ENCODE measurements at places on chromosomes 2 and 18. TPM values are rescaled to one million over a fixed set of nuclear protein-coding genes. Genes with fewer than 3 reads are reported as not detected.

GRCh38 chr2:215817046-215817445 lies 196.3 kb downstream of the MREG start:
- DNase-seq = no peak

- DNase-seq = no peak
Observed at GRCh38 chr2:144683107-144683753, 163.3 kb upstream of the ZEB2 start.

GRCh38 chr2:134451347-134451630 lies 197.4 kb downstream of the MGAT5 start:
- no peak for DNase-seq

DNA sequence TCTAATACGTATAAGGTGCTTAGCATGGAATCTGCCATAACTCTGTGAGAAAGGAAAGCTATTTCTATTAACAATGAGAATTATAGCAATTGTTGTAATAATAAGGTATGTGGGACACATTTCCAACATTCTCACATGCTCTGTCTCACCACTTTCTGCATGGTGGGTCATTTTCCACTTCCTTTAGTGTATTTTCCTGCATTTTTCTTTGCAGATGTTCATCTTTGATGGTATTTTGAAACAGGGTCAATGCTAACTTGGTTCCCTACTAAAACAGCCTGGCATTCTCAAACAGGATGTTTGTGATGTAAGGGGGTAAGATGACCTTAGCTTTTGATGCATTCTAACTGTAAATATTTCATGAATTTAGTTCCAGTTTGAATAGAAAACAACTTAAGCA lies 54.7 kb downstream of the MYO1B start:
- no peak for DNase-seq

GRCh38 chr2:216349366-216349765 lies 22.9 kb downstream of the MARCHF4 start:
- DNase-seq = no peak

GRCh38 chr18:73458186-73458964 lies 590.6 kb upstream of the NETO1 start:
- DNase-seq = no peak

DNA sequence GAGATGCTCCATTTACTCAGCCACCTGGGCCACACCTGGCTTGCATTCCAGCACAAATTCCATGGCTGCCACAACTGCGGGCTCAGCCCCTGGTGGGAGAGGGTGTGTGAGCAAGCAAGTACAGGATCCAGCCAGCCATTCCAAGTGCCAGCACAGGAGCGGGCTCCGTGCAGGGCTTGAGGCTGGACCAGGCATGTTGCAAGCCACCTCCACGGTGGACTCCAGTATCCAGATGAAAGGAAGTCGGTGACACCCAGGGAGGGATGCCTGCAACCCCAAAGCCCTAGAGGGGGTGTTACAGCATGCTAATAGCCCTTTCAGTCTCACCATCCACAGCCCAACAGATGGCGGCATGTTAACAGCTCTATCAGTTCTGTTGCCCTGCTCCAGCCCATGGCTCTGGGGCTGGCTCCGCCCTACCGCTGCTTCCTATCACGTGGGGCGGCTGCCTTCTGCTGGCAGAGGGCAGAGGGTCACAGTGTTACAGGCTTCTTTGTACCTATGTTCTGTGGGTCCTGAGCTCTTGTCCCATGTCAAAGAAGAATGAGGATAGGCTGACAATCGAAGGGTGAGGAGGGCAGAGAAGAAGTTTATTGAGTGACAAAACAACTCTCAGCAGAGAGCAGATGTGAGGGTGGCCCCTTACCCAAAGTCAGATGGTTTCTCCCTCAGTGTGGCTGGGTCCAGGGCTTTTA lies 11.7 kb upstream of the GORASP2 start:
- DNase-seq = no peak

DNA sequence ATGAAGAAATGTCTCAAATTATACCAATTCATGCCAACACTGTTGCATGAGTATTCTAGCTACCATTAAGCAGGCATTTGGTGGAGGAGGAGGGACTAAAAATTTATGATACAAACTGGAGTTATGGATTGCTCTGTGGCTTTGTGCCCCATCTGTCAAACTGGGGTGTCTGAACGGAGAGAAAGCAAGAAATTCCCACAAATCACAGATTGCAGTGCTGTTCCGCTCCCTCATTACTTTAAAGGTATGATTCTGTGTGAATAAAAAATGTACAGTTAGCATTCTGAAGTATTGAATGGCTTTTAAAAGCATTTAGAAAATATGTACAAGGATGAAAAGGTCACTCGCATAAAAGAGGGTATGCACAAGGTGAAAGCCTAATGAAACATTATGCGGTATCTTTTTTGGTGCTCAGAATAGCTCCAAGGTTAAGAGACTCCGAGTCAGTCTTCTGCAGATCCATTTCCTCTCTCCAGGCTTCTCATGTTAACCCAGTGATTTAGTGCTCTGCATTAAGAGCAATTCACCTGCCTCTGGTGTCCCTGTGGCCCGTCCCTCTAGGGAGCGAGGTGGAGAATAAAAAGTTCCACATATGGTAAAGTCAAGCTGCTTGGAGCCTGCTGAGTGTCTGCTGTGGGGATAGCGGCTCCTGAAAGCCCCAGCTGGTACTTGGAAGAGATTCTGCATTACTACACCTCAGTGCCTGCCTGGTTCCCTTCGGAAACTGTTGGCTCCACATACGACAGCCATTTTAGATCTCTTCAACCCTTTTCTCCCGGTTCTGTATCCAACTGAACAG lies 184.2 kb downstream of the ZNF521 start:
- DNase-seq = no peak

DNA sequence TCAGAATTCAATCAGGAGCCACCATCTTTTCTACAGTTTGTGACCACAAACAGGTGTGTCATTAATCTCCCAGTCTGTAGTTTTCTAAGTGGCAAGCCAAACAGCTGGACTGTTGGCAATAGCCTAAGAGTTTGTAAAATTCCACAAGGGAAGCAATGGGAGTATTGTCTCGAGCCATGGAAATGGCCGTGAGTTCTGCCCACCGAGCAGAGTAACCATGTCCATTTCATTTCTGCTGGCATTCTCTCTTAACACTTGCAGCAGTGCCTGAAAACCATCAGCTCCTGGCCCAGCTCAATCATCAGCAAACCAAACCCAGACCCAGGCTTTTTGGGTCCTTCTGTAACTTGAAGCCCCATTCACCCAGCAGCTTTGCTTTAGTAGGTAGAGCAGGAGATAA lies 387.8 kb upstream of the CDH7 start:
- DNase-seq = no peak

- no peak for DNase-seq
Observed at GRCh38 chr2:3611589-3611988, 16.7 kb downstream of the COLEC11 start.

DNA sequence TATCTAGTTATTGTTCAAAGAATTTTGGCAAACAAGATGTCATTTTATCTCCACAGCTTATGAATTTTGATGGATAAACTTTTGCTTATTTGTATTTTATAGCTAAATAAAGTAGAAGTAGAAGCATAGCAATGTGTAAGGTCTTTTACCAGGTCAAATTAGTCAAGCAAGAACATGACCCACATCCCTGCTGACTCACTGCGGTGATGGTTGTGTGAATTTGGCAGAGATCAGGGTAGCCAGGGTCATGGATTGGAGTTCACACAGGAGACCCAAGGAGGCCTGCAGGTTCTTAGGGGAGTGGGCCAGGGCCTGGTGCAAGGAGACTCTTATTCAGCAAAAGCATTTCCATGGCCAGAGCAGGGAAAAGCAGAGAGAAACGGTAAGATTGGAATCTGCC lies 18.7 kb downstream of the SP140 start:
- DNase-seq = no peak

DNA sequence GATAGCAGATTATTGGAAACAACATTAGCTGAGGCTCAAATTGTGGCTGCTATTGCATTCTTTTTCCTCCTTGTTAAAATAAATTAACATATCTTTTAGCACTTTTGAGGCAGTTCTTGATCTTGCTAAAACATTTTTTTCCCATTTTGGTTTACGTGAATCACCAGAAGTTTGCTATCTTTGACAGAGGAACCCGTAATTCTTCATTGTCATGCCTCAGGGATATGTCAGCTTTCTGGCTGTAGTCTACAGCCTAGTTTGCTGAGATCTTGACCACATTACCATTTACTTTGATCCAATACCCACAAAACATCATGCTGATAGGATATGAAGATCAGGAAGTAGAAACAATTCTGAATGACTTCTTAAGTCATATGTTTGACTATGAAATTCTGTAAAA lies 25.1 kb upstream of the FANCL start:
- no peak for DNase-seq

DNA sequence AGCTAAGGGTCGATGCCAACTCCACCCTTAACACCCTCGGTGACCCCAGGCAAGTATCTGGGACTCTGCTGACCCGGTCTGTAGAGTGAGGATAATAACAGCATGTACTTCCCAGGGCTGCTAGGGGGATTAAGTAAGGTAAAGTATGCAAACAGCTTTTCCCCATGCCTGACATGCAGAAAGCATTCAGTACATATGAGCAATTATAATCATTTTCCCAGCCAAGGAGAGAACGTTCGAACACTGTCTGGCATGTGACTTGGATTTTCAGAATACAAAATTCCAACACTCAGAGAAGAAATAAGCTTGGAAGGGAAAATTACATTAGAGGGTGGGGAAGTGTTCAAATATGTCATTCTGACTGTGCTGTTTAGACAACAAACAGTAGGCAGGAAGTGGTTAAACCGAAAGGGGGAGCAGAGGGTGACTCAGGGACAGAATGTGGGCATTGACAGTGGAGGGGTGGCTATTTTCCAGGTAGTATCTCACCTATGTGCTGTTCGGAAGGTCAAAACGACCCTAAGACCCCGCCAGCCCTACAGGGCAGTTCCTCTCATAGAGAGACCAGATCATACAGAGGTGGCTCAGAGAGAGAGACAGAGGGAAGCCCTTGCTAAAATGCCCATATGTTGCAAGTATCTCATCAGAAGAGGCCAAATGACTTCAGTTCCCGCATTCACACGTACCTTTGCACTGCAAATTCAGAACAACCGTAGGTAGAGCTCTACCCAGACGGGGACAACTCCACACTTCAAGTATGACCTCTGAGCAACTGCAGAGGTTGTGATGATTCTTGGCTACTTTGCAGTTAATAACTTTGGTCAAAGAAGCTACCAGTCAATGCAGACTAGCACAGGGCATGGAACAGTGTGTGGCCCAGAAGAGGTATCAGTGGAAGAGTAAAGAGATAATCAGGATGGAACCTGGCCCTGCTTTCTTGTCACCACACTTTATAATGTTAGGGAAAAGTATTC lies 14.8 kb downstream of the ASPRV1 start:
- DNase-seq = peak; percentile 83

DNA sequence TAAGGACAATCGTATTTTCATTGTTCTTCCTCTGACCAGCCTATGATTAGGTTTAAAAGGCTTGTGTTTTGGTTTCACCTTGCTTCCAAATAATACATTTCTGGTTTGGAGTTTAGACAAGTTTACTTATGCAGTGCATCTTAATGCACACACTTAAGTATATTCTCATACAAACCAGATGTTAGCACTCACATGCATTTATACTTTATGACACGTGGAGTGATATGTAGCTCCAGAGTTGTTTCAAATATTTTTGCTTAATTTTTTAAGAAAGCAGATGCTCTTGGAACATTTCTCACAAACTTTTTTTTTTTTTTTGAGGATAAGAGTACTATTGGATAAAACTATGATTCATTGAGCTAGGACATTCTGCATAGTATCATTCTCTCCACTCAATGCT lies 109.9 kb downstream of the PDE1A start:
- no peak for DNase-seq

DNA sequence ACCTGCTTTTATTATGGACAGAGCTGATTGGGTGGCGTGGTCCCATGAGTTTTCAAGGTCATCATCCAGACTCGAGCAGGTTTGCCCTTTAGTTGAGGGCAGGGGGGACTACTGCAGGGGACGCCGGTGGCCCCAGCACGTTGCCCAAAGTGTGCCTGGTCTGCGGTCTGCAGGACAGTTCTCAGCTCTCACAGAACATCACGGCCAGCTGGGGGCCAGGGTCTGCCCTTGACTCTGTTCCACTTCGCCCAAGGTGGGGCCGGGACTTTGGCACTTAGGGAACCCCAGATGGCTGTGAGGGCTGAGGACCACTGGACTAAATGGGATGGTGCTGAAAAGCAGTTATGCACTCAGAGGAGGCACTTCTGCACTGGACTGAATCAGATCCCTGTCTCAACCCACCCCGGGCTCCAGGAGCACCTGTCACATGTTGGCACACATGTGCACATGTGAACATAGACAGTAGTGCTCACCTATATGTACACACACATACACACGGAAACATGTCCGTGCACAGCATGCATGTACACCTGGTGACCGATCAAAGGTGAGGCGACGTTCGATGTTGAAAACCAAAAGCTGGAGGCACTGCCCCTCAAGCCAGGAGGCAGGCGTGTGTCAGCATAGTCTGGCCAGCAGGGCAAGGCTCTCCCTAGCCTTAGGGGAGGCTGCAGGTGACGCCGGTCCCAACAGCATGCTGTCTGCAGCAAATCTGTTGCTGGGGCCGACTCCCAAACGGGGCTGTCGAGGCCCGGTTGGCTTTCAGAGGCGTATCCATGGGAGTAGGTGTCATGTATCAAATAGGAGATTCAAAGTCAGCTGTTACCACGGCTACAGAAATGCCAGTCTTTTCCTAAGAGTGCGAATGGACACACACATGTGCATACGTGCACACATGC lies 10.2 kb downstream of the ANO7 start:
- DNase-seq = no peak

Gene GMPPA
- 32.0 TPM for total RNA-seq

Gene PROKR1
- under 0.01 TPM for total RNA-seq

Gene IKZF2
- total RNA-seq = 43.1 TPM

Data from hematopoietic multipotent progenitor cell (in vitro differentiated cells).